Brain pericyte (primary cell): ENCODE measurements at places on chromosomes 1 and 21.

GRCh38 chr1:101377084-101377835 is 140.4 kb downstream of the S1PR1 start:
- DNase-seq, result no peak

DNA sequence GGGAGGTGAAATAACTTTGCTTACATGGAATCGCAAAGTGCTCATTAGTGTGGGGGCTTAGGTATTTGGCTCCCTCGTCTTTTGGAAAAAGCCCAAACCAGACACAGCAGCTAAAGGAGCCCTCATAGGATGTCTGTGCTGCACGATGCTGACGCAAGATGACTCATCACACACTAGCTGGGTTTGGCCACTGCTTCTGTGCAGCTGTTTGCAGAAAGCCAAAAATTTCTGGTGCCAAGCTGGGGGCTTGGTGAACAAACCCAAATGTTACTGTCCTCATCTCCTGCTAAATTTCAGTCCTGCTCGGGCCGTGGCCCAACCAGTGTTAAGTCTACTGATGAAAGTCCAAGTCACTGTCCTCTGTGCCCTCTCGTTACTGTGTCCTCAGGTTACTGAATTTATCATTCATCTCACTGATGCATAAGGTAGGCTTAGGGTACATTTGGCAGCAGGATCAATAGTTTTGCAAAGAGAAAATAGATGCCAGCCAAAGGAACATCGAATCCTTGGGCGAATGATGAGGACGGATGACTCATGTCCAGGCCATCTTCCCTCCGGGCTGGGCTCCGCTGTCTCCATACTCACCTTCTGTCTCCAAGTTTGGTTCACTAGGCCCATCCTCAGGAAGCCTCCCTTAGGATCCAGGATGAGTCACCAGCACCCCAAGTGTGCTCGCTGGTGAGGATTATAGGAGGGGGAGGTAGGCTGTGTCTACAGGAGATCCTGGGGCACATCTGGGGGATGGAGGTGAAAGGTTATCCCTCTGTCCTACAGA is 177.7 kb downstream of the ADSS2 start:
- DNase-seq, result peak; percentile 78

- no peak for DNase-seq
Measured at GRCh38 chr1:20949871-20950590, 162.9 kb upstream of the HP1BP3 start.

DNA sequence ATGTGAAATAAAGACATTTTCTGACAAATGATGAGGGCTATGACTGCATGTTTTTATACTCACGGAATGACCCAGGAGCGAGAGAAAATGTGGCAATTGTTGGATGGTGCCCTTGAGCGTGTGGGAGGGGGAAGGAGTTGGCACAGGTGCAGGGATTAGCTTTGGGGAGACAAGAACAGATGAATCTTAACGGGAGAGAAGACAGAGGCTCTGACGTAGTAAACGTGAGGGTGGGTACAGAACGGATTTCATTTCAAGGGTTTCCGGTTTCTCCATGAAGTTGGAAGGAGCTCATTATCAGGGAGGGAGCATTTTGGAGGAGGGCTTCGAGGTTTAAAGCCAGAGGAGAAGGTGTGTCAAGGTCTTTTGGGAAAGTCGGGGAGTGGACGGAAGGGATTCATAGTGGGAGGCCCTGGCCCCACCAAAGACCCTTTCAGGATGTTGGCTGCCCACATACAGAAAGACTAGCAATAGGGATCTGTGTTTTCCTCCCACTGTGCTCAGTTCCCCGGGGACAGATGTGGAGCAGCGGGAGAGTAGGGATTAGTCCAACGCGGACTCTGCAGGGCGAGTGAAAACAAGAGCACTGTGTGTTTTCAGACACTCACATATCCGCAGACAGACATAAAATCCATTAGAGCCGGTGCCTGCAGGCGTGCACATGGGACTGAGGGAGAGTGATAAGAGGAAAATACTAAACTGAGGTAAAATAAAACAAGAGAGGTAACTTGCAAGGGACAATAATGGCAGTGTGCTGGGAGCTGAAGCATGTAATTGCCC is 584.1 kb downstream of the AJAP1 start:
- no peak for DNase-seq

- no peak for DNase-seq
Measured at GRCh38 chr1:17409391-17409811, 30.1 kb downstream of the RCC2 start.

DNA sequence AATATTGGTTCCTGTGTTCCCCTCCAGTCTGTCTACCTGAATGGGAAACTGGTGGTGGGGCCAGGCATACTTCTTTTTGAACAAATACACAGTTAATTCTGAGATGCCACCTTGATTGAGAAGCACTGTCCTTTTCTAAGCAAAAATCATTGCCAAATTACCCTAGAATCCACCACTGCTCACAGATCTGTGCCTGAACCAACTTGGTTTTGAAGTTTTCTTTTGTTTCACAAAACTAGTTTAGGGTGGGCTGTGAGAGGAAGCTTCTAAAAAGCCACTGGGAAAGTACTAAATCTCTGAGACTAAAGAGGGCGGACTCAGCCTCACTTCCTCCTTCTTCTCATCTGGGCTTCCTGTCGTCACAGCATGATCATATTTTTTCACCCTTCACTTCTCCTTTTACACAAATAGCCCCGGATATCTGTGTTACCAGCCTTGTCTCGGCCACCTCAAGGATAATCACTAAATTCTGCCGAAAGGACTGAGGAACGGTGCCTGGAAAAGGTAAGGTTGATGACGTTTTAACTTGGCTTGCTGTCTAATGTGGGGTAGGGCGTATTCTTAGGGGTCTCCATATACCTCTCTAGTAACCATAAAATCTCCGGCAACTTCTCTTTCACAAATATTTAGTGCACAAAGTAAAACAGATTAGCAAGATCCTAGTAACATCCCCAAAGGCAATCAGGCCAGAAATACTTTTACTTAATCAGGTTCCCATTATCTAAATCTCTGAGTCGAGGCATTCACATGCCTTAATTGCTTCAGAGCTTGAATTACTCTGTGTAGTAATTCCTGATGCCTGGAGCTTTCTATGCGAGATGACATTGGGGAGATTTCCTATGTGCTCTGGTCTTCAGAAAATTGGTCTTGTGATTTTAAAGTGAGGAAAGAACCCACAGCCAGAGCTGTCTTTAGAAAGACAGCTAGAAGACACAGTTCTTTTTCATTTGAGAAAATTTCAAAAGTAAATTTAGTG is at the start of gene CD53:
TSS of gene CD53 (plus strand) at position 404 of the 976 bp plus-strand sequence. CDS start 18,261 bp downstream, outside the sequence.
- DNase-seq, result no peak

DNA sequence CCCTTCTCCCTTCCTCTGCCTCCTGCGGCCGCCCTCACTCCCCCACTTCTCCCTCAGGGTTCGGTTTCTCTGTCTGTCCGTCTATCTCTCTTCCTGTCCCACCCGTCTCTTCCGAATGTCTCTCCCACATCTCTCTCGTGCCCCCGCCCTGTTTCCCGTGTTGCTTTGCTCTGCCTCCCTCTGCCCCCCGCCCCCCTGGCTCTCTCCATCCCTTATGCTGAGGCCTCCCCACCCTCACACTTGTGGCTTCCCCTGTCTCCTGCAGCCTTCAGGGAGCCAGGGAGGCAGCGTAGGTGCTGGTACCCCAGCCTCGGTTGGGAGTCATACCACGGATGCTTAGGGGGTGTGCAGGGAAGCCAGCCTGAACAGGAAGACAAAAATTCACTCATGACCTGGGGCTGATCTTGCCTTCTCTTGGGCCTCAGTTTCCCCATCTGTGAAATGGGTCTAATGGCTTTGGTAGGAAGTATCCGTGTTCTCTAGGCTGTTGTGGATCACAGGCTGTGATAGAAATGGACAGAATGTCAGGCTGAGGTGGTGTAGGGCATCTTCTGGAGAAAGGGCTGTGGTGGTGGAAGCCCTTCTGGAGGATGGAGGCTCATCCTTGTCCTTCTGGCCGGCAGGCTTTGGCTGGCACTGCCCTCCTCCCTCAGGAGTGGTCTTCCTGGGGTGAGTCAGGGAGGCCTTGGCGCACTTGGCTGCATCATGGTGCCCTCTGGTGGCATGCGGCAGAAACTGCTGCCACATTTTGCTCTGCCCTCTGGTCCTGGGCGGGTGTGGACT is 55.5 kb downstream of the FOXO6 start:
- DNase-seq, result no peak

- no peak for DNase-seq
Measured at GRCh38 chr1:106747791-106748190, 308.7 kb upstream of the PRMT6 start.

DNA sequence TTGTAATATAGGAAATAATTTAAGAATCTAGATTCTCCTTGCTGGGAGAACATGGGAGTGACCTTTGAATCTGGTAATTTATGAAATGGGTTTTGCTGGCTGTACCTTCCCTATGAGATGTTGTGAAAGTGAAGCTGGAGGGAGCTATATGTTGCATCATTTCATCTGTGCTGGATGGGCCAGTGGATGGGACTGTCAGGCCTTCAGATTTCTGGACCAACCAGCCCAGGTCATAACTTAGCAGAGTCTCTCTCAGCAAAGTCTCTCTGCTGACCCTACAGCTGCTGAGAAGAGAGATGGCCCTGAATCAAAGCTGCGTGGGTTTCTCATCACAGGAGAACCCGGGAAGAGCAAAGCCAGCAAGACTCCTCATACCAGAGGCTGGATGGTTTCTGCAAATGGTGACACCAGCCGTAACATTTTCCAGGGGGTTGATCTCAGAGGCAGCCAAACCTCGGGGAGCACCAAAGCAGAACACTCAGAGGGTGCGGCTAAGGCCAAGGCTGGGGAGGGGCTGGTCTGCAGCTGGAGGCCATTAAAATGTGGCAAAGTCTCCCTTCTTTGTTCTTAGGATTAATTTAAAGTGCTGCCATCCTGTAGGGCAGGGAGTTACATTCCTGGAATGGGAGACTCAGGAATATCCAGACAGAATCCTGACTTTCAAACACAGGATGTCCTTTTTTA is 18.2 kb upstream of the PTGFRN start:
- no peak for DNase-seq
